Fibroblast of skin of right quadriceps (primary cell): ENCODE measurements at places on chromosomes 12 and 14.
A peak's percentile ranks its signal among the peaks of the same experiment; 100 is the strongest.

- no peak for DNase-seq
These were observed 30.0 kb upstream of the STAB2 start for GRCh38 chr12:103556890-103557627.

DNA sequence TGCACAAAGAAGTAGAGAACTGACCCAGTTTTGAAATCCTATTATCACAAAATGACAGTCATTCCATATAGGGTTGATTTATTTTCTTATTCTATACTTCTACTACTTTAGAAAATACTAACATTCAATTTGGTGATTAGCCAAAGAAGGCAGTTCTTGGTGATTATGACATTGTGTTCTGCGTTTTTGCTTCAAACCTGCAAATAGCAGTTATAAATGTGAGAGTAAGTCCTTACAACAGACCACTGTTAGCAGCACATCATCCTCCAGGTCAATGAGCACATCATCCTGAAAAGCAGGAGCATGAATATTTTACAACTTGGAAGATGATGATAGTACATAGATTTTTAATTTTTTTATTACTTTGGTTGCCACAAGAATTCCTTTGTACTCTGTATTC, 53.1 kb downstream of the LIN7A start:
- no peak for DNase-seq

- DNase-seq = peak; percentile 48
These were observed 505 bp downstream of the RASSF3 start for GRCh38 chr12:64610660-64611340.

DNA sequence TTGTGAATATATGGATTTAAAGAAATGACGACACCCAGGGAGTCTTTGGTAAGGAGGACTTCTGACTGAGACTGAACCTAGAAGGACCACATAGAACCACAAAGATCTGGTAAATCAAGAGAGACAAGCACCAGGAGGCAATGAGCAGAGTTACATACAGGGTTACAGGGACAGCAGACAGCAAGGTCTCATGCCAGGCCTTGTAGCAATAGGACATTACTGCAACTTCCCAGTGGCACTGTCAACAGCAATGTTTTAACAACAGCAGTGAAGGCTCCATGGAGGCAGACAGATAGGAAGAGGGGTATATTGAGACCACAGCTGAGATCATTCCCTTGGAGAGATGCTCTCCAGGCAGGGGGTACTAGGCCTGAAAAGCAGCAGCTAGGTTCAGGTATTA, 18.5 kb downstream of the CPNE8 start:
- DNase-seq = no peak

GRCh38 chr12:69998011-69998410, 173.0 kb downstream of the MYRFL start:
- DNase-seq = no peak

GRCh38 chr14:83289390-83289789, 1755.7 kb upstream of the SEL1L start:
- no peak for DNase-seq

GRCh38 chr12:52946797-52947547, 1.9 kb upstream of the KRT18 start:
- DNase-seq = no peak

DNA sequence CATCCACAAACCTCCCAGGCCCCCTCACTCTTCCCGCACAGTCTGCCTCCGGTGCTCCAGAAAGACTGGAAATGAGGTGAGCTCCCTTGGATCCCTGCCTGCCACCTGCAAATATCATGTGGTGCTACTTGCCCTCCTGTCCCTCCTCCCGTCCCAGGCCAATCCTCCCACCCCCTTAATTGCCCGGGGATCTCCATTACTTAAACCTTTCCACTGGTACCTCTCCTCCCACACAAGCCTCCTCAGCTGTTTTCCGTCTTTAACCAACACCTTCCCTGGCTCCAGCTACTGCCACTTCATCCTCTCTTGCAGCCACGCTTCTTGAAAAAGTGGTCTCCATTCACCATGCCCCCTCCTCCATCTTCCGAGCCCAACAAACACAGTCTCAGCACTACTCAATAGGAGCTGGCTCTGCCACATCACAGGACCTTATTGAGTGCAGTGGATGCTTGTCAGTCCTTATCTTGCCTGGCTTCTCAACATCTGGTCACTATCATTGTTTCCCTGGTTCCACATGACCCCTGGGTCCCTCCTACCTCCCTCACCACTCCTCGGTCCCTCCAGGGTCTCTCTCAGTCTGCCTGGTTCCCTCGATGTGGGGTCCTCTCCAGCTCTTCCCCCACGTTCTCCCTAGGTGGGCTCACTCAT, 11.5 kb downstream of the FAIM2 start:
- DNase-seq = no peak

- no peak for DNase-seq
These were observed 118.0 kb upstream of the PRICKLE1 start for GRCh38 chr12:42707312-42708226.

GRCh38 chr12:52042706-52043385, 8.4 kb upstream of the NR4A1 start:
- DNase-seq = no peak

- no peak for DNase-seq
These were observed 123.3 kb upstream of the PLXNC1 start for GRCh38 chr12:94025068-94025467.

DNA sequence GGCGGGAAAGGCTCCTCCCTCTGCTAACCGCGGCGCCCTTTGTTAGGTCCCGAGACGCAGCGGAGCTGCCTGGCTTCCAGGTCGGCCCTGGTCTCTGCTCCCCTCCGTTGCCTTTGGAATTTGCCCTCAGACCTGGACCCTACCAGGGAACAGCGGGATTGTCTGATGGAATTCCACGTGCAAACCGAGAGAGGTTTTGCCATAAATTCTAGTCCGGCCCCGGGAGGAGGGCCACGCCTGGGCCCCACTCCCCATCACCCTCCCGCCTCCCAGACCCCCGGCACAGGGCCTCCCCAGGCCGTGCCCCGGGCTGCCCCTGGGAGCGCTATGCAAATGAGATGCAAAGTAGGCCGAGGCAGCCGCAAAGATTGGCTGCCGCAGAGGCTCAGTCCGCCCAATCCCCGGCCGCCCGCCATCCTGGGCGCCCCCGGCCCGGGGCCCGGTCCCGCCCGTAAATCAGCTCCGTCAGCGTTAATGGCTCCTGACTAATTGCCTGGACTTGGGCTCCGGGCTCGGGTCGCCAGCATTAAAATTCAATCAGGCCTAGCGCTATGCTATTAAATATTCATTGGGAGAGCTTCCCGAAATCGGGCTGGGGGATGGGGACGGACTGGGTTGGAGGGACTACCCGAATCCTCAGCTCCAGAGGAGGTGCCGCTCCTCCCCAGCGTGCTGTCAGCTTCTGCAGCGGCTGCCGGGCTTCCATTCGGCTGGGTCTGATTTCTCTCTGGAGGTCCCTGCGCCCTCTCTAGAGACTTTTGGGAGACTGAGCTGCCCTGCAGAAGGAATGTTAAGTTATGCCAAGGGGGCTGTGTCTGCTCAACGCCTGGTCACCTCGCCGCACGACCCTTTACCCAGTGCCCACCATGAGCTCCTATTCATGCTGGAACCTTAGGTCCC, 15.7 kb upstream of the FIGNL2 start:
- peak; percentile 38 for DNase-seq

DNA sequence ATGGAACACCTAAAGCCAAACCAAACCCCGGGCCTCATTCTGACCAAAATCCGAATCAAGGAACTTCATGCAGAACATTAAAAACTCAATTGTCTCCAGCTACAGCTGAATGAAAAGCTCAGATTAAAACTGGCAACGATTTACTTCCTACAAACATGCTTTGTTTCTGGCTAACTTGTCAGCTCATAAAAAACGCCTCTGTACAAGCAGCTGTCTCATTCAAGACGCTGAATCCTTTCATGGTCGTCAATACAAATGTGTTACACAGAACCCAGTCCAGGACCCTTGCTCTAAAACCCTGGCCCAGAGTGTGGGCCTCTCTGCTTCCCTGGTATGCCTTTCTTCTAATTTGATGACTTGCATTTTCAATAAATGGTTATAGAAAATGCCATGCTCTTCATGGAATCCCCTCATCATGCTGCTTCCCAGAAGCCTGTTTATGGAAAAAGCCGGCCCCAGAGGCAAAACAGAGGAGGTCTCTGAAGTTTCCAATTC, 183.1 kb downstream of the PHLDA1 start:
- no peak for DNase-seq

- no peak for DNase-seq
These were observed 65.1 kb upstream of the FBXO21 start for GRCh38 chr12:117255386-117255785.

DNA sequence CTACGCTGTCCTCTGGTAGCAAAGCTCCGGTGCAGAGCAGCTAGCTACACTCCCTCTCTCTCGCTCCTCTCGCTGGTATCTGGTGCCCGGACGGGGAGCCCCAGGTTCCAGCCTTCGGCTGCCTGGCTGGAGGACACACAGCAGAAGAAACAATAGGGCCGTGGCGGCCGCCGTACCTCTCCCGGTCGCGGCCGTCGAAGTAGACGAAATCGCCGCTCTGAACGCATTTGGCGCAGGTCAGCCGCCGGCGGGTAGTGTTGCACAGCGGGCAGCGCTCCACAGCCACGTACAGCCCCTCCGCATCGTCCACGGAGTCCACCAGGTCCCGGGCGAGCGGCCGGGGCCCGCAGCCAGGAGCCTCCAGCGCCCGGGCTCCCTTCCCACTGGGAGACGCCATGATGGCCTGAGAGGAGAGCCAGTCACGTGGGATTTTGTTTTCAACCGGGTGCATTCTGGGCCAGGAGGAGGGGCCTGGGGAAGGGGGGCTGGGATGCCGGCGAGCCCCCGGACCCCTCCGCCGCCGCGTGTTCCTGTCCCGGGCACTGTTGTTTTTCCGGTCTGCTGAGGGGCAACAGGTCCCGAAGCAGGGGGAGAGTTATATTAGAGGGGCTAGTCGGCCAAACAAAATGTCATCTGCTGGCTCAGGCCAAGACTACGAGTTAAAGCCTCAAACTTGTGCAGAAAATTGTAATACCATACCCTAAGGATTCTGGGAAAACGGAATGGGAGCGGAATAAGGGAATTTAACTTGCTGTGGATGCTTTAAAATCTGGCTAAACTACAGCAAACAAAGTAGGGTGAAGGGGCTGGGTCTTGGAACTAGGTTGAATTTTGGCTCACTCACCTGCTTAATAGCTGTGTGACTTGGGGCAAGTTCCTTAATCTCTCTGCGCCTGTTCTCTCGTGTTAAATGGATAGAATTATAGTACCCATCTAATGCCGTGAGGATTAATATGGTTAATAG, at the start of gene ATG14:
Gene ATG14, minus strand, starts transcription at position 405 of the 964 bp plus-strand sequence. Its CDS starts 8 bp downstream, at position 397.
- peak; percentile 83 for DNase-seq

- no peak for DNase-seq
These were observed 10.5 kb downstream of the RNASE10 start for GRCh38 chr14:20515846-20516245.

DNA sequence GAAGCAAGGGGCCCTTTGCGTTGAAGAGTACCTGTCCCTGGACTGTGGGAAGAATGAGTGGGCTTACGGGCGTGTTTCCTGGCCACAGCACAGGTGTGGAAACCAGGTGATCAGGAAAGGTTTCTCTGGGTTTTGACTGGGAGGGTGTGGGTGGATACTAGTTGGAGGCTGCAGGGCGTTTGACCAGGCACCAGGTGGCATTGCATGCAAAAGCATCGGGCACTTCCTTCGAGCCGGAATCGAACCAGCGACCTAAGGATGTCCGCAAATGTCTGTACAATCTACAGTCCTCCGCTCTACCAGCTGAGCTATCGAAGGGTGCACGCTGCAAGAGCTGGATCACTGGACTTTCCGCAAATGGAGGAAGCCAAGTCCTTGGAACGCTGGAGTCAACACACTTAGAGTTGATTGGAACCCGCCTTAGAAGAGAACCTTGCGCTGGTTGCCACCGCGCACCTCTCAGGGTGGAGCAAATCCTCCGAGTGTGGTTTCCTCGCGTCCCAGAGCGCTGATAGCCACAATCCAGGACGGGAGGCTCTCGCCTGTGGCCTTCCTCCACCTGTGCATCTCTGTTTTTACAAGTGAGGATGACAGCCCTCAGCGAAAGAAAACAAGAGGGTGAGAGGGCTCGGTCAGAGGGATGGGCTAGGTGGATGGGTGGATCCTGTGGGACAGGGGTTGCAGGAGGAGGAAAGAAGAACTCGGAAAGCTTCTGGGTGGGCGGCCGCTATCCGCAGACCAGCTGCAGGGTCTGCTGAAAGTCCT, 21.2 kb upstream of the RNASE4 start:
- DNase-seq = peak; percentile 65

DNA sequence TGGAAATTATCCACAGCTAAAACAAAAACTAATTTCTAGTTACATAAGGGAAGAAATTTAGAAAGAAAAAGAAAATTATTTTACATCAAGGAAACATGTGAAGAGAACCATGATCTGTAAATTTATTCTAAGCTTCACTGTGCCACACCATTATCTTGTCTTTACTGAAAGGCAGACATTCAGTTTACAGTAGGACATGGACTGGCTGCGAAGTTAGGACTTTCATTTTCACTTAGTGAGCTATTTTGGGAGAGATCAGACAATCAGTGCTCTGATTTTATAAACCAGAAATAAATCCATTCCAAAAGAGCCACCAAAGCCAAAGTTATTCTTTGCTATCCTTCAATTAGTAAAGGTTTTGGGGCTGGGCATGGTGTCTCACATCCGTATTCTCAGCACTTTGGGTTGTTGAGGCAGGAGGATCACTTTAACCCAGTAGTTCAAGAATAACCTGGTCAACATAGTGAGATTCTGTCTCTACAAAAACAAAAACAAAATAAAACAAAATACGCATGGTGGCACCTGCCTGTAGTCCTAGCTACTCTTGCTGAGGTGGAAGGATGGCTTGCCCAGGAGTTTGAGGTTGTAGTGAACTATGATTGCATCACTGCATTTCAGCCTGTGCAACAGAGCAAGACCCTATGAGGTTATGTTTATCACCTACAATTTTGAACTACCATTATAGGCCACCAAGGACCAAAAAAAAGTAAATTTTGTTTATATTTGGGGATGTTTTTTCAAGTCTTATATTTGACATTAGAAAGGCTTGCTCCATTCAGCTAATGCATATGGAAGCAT, 1084.8 kb upstream of the ATXN7L3B start:
- no peak for DNase-seq

- no peak for DNase-seq
These were observed 1.8 kb upstream of the FAM222A start for GRCh38 chr12:109711596-109712461.

GRCh38 chr12:21276826-21277225, 57.9 kb downstream of the SLCO1A2 start:
- no peak for DNase-seq

- no peak for DNase-seq
These were observed 82.3 kb downstream of the PUS7L start for GRCh38 chr12:43676183-43676813.

DNA sequence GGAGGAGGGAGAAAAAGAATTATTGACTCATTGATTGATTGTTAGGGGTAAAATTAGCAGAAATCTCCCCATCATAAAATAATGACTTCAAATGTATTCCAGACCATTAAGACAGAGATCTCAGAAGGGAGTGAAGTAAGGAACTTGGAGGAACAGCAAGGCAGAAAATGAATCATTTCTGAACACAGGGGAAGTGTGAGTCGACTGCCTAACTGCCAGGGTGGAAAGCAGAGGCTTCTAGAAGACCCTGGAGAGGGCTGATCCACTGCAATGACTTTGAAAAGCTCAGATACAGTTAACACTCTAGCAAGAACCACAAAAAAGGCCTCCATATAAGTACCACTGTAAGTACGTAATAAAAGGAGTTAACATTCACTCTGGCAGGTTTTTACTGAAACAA, 9.7 kb downstream of the GLTP start:
- DNase-seq = peak; percentile 65
